MG63 (cell line): ENCODE measurements at places on chromosomes 7 and 10. TPM values are rescaled to one million over a fixed set of nuclear protein-coding genes. Genes with fewer than 3 reads are reported as not detected.

DNA sequence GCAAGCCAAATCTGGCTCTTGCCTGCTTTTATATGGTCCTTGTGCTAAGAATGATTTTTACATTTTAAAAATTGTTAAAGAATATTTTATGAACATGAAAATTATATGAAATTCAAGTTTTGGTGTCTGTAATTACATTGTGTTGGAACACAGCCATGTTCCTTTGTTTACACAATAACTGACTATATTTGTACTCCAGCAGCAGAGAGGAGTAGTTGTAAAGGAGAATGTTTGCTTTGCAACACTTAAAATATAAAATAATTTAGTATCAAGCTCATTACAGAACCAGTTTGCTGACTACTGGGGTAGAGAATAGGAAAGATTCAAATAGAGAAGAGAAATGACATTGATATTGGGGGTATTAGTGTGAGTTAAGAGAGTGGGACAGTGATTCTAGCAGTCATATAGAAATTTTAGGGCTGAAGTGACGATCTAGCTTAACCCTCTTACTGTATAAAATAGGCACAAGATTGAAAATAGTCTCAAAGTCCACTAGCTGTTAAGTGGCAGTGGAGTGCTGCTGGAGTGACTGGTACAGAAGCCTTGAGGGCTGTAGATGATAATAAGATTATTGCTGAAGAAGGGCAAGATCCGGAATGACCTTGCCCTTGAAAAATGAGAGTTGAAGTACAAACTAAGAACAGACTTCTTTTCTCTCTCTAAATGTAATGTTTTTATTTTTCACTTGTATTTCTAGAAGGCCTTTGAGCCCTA, 28.2 kb downstream of the SGPL1 start:
- DNase-seq = no peak

GRCh38 chr10:51227897-51228713, 153.8 kb downstream of the PRKG1 start:
- no peak for DNase-seq

GRCh38 chr10:120437541-120437940, 19.5 kb upstream of the PLPP4 start:
- no peak for DNase-seq

DNA sequence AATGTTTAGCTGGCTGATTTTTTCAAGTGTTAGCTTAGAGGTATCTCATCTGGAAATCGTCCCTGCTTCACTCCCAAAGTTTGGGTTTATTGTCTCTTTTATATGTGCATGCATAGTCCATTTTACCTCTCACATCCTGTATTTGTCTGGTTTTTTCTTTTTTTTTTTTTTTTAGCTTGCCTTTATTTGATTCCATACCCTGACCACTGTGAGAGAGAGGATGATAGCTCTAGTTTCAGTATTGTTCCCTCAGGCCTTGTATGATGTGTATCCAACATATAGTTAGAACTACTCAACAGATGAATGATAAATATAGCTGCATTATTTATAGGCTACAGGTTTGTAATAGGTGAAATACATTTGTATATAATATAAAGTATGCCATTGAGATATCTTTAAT, 29.9 kb downstream of the PCGF5 start:
- DNase-seq = no peak

CUBN gene
- total RNA-seq = 0.10 and 8.9 TPM in 2 replicates
